ENCODE measurements at places on chromosomes 1 and 21.

GRCh38 chr1:208071435-208072031 lies 160.6 kb upstream of the CD34 start:
- no peak for DNase-seq

DNA sequence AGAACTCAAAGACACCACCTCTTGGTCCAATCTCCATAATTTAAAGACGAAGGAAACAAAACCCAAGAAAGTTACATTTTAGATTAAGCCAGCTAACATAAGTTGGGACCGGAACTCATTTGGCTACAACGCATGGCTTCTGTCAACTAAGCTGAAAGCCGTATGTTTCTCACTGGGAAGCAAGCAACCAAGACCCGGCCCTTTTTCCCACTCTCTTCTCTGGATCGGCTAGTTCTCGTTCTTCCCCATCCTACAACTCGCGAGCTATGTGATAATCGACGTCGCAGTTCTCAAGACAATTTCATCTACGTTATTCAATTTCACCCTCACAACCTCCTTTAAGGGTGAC lies 601 bp downstream of the CCT8 start:
- no peak for DNase-seq

- DNase-seq, result no peak
Measured at GRCh38 chr1:53135735-53136114, 6.7 kb downstream of the SLC1A7 start.

GRCh38 chr21:44844256-44844655 lies 26.4 kb upstream of the SUMO3 start:
- no peak for DNase-seq

- no peak for DNase-seq
Measured at GRCh38 chr1:116531917-116532316, 38.9 kb downstream of the CD58 start.

GRCh38 chr1:13550663-13551062 lies 33.0 kb upstream of the PDPN start:
- no peak for DNase-seq

- DNase-seq, result no peak
Measured at GRCh38 chr1:31127266-31127665, 61.7 kb upstream of the PUM1 start.

GRCh38 chr21:32795376-32795775 lies 23.8 kb upstream of the PAXBP1 start:
- no peak for DNase-seq

GRCh38 chr1:229884765-229885164 lies 182.3 kb upstream of the GALNT2 start:
- no peak for DNase-seq

GRCh38 chr1:204337036-204337429 lies 22.7 kb downstream of the PLEKHA6 start:
- no peak for DNase-seq

- DNase-seq, result no peak
Measured at GRCh38 chr1:234226113-234226818, 147.0 kb upstream of the COA6 start.

DNA sequence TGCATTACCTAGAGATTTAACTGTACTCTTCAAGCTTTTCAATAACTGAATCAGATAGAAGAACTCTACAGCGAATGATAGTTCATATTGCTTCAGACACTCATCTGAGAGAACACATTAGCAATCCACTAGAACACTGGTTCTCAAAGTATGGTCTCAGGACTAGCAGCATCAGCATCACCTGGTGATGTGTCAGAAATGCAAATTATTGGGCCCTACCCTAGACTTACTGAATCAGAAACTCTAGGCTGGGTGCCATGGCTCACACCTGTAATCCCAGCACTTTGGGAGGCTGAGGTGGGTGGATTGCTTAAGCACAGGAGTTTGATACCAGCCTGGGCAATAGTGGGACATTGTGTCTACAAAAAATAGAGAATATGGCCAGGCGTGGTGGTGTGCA lies 24.9 kb upstream of the GLIS1 start:
- no peak for DNase-seq

DNA sequence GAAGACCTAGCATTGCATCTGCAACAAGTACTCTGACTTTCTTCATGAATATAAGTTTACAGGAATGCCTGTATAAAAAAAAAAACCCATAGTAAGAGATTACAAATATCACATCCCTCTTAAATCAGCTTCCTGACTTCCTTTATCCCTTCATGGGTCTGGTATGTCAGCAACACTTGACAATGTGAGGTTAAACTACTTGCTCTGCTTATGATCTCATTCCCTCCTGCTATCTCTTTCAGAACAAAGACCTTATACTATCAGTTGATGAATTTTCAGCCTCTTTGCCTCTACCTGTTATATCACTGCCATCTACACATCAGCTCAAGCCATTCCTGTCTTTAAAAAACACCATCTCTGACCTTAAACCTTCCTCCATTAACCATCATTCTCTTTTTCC lies 130.9 kb upstream of the SAMSN1 start:
- no peak for DNase-seq

- DNase-seq, result no peak
Measured at GRCh38 chr1:162327788-162328165, 48.9 kb downstream of the SPATA46 start.

GRCh38 chr1:55636696-55637095 lies 421.5 kb upstream of the USP24 start:
- DNase-seq, result no peak

DNA sequence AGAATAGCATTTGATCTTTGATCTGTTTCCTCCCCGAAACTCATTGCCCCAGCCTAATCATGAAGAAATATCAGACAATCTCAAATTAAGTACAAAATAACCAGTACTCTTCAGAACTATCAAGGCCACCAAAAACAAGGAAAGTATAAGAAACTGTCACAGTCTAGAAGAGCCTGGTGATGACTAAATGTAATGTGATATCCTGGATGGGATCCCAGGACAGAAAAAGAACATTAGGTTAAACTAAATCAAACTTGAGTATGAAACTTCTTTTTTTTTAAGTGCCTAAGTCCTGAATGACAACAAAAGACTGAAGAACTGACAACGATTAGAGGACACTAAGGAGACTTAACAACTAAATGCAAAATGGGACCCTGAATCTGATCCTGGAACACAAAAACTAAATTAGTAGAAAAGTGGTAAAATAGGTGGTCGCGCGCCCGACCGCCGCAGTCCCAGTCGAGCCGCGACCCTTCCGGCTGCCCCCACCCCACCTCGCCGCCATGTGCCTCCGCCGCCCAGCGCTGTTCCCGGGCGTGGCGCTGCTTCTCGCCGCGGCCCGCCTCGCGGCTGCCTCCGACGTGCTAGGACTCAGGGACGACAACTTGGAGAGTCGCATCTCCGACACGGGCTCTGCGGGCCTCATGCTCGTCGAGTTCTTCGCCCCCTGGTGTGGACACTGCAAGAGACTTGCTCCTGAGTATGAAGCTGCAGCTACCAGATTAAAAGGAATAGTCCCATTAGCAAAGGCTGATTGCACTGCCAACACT lies 5.5 kb upstream of the PRKAB2 start:
- no peak for DNase-seq

- no peak for DNase-seq
Measured at GRCh38 chr1:50631161-50631560, 207.9 kb upstream of the DMRTA2 start.

- no peak for DNase-seq
Measured at GRCh38 chr1:163300568-163300967, 21.2 kb upstream of the NUF2 start.

DNA sequence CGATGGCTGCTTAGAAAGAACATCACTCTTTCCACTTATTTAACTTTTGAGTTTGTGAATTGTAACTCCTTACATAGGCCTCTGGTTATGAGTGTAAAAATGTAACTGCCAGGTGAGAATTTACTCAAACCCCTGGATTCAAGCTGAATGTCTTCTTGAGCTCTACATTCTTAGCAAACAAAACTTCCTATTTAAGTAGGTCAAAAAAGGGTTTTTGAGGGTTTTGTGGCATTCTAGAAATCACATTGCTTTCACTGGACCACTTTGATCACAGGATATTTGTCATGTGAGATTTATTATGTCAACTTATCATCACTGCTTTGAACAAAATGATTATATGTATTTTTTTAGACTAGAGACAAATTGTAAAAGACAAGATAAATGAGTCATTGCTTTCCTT lies 5.7 kb downstream of the IL23R start:
- no peak for DNase-seq

DNA sequence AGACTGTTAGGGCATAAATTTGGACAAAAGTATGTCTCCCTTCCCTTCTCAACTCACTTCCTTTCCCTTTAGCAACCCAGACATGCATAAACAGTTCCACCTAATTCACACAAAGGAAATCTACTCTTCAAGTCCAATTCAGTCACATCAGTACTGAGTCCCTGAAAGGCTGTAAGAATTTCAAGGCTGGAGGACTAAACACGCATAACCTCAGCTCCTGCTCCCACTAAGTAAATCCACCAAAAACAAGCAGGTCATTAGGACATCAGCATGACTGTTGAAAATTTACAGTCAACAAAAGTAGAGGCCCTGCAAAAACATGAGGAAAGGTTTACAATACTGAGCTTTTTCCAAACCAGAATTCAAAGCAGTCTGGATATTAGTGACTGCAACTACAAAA lies 18.4 kb downstream of the SETD4 start:
- no peak for DNase-seq

DNA sequence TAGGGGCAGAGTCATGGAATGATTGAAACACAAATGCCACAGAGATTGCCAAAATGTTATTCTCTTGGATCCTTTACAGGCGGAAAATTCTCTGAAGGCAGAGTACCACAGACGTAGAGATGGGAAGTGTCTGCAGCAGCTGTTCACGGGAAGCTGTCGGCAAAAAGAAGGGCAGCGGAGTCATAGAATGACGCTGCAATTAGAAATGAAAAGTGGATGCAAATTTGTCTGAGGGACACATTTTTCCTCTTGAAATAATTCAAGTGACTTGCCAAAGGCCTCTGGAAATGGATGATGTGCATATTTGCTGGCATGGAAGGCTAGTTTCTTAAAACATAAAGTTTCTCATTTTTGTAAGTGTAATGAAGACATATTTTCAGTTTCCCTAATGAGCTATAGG lies 77.5 kb upstream of the PLD5 start:
- no peak for DNase-seq

- DNase-seq, result no peak
Measured at GRCh38 chr21:35585878-35586277, 474.4 kb downstream of the SETD4 start.

- no peak for DNase-seq
Measured at GRCh38 chr1:154334079-154335024, 9.0 kb downstream of the ATP8B2 start.

GRCh38 chr1:23425193-23425494 lies 596 bp upstream of the TCEA3 start:
- DNase-seq, result no peak

DNA sequence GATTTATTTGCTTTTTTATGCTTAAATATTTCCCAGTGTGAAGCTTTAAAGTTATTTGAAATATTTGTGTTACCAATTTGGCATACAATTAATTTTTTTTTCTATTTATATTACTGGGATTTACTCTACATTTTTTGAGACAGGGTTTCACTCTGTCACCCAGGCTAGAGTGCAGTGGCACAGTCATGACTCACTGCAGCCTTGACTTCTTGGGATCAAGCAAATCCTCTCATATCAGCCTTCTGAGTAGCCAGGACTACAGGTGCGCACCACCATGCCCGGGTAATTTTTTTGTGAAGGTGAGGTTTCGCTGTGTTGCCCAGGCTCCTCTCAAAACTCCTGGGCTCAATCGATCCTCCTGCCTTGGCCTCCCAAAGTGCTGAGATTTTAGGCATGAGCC lies 39.5 kb downstream of the BACH1 start:
- no peak for DNase-seq

DNA sequence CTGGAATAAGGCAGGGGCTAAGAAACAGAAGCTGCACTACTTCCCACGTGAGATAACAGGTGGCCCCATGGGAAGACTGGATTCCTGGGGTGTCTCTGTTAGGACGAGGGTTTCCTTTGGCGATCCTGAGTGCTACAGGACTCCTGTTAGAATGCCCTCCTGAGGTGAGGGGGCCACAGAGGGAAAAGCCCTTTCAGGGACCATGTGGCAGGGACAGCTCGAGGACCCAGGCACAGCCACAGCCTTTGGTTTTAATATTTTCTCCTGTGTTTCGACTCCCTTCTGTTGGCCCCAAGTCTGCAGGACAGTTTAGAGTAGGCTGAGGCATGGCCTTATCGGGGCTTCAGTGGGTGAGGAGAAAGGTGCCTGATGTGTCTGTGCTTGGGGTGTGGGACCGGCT lies 12.6 kb downstream of the TTC39A start:
- DNase-seq, result no peak

DNA sequence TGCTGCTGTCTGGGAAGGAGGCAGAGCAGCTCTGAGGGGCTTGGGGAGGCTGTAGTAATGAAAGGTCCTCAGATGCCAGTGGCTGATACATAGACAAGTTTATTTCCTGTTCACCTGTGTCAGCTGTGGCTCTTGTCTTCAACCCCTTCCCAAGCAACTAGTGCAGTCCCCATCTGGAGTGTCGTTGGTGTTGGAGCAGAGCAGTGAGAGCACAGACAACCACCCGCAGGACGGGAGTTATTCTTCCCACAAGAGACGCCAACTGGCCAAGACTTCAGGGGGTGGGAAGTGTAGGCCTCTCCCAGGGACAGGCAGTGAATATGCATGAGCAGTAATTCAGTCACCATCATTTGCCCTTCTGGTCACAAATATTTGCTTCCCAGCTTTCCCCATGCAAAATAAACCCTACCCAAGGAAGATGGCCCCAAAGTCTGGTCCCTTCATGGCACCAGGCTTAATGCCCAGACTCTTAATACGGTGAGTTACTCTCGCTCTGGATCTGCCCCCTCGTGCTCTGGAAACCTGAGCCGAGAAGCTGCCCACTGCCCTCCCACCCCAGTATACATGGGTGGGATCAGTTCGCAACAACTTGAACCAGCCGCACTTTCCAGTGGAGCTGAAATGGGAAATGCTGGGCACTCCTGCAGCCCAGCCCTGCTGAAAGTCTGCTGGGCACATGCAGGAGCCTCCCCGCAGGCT lies 153.5 kb upstream of the COL6A1 start:
- no peak for DNase-seq

DNA sequence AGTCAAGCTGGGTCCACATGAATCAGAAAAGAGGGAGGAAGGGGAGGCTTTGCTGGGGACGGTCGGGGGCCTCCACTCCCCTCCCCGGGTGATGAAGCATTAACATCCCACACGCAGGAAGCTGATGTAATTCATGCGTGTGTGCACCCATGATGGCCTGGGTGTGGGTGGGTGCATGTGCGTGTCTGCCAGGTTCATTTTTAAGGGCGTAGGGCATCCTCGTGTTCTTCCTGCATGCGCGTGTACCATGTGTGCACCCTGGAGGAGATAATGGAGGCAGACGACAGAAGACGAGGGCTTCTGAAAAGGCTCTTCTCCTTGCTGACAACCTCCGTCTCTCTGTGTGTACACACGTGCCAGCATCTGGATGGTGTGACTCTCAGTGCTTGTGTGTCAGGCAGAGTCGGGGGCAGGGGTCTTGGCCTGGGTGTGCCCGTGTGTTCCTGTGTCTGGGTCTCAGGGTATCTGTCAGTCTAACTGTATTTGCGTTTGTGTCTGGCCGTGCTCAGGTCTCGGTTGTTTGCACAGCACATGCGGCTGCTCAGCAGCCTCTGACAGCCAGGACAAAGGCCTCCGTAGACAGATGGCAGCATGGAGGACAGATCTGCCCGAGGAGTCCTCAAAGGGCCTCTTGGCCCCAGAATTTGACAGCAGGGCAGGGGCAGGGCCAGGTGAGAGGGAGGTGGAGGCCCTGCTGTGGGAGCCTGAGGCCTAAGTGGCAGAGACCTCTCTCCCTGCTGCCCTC lies 2.4 kb downstream of the RAP1GAP start:
- no peak for DNase-seq

- no peak for DNase-seq
Measured at GRCh38 chr1:175075572-175076568, 8.2 kb downstream of the TNN start.

GRCh38 chr1:67316918-67317317 lies 9.2 kb downstream of the IL12RB2 start:
- DNase-seq, result no peak

All from CD8-positive, alpha-beta T cell (primary cell).